Ascending aorta (tissue), 2 donors: ENCODE measurements at places on chromosomes 2 and 18. TPM values are rescaled to one million over a fixed set of nuclear protein-coding genes. Genes with fewer than 3 reads are reported as not detected.

DNA sequence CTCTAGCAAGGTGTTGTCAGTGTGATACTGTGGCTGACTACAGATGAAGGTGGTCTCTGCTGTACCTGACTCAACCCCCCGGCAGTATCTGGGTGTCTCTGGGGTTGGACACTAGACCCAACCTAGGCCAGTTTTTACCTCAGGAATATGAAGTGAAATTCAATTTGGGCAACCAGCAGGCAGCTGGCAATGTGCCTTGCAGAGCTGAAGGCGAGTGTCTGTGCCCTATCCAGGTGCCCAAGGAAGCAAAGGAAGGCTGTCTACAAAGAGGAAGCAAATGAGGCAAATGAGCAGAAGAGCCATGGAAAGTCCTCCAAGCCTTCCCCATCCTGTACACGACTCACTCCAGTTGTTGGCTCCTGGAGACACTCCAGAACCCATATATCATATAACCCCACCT lies 264.6 kb upstream of the AGAP1 start:
- DNase-seq = no peak
- no peak overlapping the region for H3K4me3 ChIP-seq
- H3K27ac ChIP-seq = no peak overlapping the region
- H3K27me3 ChIP-seq = peaks cover 6% of the 10 kb centered on the region
- H3K4me1 ChIP-seq = no peaks in the 10 kb centered on the region

Gene CHRNG
- not detected for total RNA-seq

GRCh38 chr18:70672581-70672980 lies 383.7 kb downstream of the SOCS6 start:
- no peak for DNase-seq
- H3K4me3 ChIP-seq = no peak overlapping the region
- no peaks in the 10 kb centered on the region for H3K4me1 ChIP-seq
- no peaks in the 10 kb centered on the region for H3K27me3 ChIP-seq
- H3K27ac ChIP-seq = no peak overlapping the region

DNA sequence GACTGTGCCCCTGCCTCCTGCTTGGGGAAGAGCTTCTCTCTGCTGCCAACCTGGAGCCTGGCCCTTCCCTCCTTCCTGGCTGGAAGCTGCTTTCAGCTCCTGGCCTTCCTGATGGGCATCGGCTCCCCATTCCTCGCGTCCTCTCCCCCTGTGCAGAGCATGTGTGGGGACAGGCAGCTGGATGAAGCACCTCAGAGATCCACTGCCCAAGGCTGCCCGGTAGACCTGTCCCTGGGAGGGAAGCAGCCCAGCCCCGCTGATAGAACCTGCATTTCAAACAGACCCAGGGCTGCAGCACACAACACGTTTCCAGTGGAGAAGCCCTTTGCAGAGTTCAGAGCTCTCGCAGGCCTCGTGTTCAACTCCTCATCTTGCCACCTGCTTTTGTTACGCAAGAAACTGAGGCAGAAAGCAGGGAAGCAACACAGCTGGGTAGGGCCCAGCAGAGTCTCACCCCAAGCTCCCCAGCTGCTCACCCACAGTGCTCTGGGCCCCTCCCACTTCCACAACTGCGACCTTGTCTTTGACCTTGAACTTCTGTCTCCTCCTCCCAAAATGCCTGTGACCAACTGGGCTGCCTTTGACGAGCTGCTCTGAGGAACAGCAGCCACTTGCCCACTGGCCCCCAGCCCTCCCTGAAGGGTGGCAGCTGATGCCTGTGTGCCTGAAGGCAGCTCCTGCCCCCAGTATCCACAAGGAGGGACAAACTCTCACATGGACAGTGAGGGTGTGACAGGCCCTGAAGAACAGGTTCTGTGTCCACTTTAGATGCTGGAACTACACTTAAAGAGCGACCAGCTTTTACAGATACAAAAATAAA lies 65.5 kb downstream of the PARD6G start:
- no peak overlapping the region for H3K4me3 ChIP-seq
- DNase-seq = no peak
- no peaks in the 10 kb centered on the region for H3K36me3 ChIP-seq
- no peaks in the 10 kb centered on the region for H3K27me3 ChIP-seq
- no peaks in the 10 kb centered on the region for H3K4me1 ChIP-seq
- no peak overlapping the region for H3K27ac ChIP-seq

Gene CLIP4
- 9.5 TPM for total RNA-seq

Gene SEPTIN10
- total RNA-seq = 59.0 TPM

- peaks cover 4% of the 10 kb centered on the region for H3K36me3 ChIP-seq
- peaks cover 7% of the 10 kb centered on the region for H3K4me1 ChIP-seq
- H3K27me3 ChIP-seq = no peaks in the 10 kb centered on the region
- no peak for DNase-seq
These were observed 39.4 kb downstream of the MYOM1 start for GRCh38 chr18:3180325-3180724.

DNA sequence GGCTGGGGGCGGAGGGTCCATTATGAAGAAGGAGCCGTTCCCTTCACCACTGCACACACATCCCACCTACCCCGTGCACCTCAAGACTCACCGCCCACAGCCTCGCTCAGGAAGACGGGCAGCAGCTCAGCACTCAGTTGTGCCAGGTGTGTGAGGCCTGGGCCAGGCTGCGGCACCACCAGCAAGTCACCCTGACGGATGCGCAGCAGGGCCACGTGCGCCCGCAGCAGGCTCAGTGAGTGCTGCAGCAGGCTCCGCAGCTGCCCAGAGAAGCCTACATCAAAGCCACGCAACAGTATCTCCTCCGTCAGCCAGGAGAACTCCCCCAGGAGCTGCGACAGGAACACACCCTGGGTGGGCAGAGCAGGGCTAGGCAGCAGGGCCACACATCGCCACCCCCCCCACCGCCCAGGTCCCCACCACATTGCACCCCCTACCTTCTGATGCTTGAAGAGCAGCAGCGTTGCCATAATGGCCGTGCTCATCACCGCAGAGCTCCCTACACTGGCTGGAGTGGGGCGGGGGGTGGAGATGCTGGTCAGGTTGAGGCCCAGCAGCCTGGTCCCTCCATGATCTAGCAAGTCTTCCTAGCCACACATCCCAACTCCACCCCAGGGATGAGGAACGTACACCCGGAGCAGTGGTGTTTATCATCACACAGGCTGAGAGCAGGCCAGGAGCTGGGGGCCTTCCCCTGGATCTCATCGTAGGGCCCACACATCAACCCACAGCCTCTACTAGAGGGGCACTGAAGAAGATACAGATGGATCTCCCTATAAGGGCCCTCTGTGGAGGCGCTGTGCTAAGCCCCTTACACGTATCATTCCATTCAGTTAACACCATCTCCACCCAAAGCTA lies 10.2 kb downstream of the GPAT2 start:
- DNase-seq = peak; percentile 58
- no peak overlapping the region for H3K27ac ChIP-seq
- H3K27me3 ChIP-seq = no peaks in the 10 kb centered on the region
- no peaks in the 10 kb centered on the region for H3K36me3 ChIP-seq

GRCh38 chr18:39019989-39020388 lies 1454.4 kb upstream of the CELF4 start:
- no peak overlapping the region for H3K27ac ChIP-seq
- no peak overlapping the region for H3K4me3 ChIP-seq
- no peaks in the 10 kb centered on the region for H3K4me1 ChIP-seq
- no peaks in the 10 kb centered on the region for H3K36me3 ChIP-seq
- no peaks in the 10 kb centered on the region for H3K27me3 ChIP-seq
- DNase-seq = no peak

Gene CNGA3
- not detected for total RNA-seq

Gene C2orf78
- total RNA-seq = not detected

- H3K27ac ChIP-seq = no peak overlapping the region
- DNase-seq = no peak
- H3K4me3 ChIP-seq = no peak overlapping the region
- no peaks in the 10 kb centered on the region for H3K36me3 ChIP-seq
These were observed 1.1 kb upstream of the DPP4 start for GRCh38 chr2:162074928-162075688.

- no peaks in the 10 kb centered on the region for H3K27me3 ChIP-seq
- H3K27ac ChIP-seq = no peak overlapping the region
- no peak overlapping the region for H3K4me3 ChIP-seq
- no peaks in the 10 kb centered on the region for H3K36me3 ChIP-seq
These were observed 251.1 kb downstream of the CYP26B1 start for GRCh38 chr2:71896385-71897136.

DNA sequence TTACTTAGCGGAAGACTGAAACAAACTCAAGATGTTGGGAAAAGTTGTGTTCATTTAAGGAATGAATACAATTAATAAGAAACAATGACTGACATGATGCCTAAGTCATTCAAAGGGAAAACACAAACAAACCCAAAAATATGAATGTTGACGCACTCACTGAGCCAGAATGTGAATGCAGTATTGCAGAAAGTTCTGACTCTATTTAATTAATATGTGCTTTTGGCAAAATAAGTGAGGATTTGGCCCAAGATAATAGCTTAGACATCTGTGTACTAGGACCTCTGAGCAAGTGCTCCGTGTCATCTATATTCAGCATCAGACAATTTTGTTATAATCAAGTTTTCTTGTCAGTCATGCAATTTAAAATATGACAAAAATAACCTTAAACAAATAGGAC lies 1138.8 kb upstream of the NXPH2 start:
- no peaks in the 10 kb centered on the region for H3K36me3 ChIP-seq
- H3K27me3 ChIP-seq = no peaks in the 10 kb centered on the region
- no peaks in the 10 kb centered on the region for H3K4me1 ChIP-seq
- DNase-seq = no peak
- no peak overlapping the region for H3K27ac ChIP-seq

DNA sequence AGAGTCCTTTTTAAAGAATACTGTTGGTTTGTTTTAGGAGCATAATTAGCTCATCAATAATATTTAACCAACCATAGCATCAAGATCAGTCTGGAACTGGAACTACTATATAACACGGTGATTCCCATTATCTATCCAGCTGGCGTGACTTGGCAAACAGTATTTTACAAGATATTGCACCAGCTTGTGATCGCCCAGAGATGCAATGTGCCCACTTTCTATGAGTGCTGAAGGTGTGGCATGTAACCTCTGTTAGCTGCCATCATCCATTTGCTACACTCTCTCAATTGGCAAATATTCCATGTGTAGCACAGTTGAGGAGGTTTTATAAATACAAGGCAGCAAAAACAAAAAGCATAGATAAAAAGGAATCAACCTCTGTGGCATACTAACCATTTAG lies 64.9 kb downstream of the FIGN start:
- DNase-seq = no peak
- no peaks in the 10 kb centered on the region for H3K36me3 ChIP-seq
- no peaks in the 10 kb centered on the region for H3K27me3 ChIP-seq
- H3K4me1 ChIP-seq = no peaks in the 10 kb centered on the region

Gene CNOT9
- 46.7 TPM for total RNA-seq

DNA sequence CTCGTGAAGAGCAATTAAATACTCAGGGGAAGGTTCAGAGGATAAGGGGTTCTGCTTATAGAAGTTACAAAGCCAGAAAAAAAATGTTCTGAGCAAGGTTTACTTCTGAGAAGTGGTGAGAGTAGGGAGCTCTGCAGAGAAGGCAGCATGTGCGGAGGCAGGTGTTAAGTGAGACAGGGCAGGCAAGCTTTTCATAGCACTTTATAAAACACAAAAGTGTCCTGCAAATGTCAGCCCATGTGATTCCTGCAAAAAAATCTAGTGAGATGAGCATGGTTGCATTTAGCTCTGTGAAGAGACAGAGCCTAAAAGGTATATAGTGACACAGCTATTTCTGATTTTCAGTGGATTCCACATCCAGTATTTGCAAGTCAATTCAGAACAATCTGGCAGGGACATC lies 223.8 kb upstream of the SYT4 start:
- H3K4me1 ChIP-seq = no peaks in the 10 kb centered on the region
- no peak overlapping the region for H3K27ac ChIP-seq
- no peak overlapping the region for H3K4me3 ChIP-seq
- no peak for DNase-seq

DNA sequence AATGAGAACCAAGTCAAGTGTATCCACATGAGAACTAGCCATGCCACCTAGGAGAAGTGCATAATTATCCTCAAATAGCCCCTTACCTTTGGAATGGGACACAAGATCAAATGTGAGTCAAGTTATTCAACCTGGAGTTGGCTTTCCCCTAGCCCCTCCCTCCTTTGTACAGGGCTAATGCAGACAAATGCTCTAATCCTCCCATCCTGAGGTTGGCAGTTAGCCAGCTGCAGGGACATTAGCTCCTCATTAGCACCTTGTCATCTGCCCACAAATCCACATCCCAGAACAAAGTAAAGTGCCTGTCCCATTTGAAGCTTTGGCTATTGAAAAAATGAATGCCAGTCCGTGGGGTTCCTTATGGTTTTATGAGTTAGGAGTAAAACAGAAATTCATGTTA lies 294.1 kb upstream of the FANCL start:
- H3K27me3 ChIP-seq = no peaks in the 10 kb centered on the region
- no peak for DNase-seq
- H3K36me3 ChIP-seq = no peaks in the 10 kb centered on the region
- no peak overlapping the region for H3K27ac ChIP-seq
